ENCODE measurements at places on chromosomes 12 and 14.

- no peak for DNase-seq
Observed at GRCh38 chr12:53538209-53538689, 31.0 kb upstream of the NPFF start.

DNA sequence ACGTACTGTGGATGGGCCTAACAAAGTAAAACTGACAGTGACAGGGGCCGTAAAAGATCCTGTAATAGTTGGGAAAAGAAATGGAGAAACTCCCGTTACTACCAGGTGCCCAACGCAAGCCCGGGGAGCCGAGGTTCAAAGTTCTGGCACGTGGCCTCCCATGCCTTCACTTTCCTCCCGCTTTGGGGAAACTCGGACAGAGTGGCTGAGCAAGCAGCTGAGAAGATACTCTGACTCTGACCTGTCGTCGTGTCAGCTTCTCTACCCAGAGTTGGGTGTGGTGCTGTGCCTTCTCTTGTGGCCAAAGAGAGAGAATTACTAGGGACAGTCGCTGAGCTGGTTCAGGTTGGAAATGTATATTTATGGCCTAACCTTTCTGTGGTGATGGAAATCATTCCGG, 1.7 kb downstream of the B4GALNT3 start:
- no peak for DNase-seq

DNA sequence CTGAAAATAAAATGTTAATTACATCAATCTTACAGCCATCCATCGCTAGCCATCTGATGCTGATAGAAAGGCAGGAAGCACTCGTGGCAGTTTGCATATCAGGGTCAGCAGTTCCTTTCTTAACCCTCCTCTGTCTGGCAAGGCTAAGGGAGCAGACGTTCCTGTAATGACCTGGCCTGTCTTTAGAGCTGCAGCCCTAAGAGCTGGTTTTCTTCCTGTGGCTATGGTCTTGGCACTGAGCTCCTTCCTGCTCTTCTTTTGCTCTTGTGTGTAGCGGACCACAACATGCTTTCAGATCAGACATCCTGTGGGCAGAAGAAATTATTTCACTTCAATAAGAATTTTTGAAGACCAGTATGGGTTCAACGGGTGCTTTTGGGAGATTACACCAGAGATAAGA, 170.4 kb downstream of the DAD1 start:
- no peak for DNase-seq

DNA sequence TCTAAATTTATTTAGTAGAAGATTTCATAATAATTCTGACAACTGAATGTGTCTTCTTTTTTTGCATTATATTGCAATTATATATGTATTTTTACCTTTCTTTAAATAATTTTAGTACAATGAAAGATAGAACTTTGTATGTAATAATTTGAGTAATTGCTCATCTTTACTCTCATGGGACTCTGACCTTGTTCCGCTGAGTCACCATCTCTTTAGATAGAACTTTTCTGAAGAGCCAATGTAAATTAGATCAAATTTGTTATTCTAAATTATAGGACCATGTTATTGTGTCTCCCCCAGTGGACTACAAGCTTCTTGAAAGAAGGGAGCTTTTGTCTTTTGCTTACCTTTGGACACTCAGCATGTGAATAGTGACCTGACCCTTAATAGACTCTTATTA, 96.1 kb downstream of the TRHDE start:
- no peak for DNase-seq

- DNase-seq = no peak
Observed at GRCh38 chr14:75648066-75648838, 12.4 kb downstream of the ERG28 start.

GRCh38 chr12:15446807-15447206, 124.5 kb downstream of the PTPRO start:
- DNase-seq = no peak

DNA sequence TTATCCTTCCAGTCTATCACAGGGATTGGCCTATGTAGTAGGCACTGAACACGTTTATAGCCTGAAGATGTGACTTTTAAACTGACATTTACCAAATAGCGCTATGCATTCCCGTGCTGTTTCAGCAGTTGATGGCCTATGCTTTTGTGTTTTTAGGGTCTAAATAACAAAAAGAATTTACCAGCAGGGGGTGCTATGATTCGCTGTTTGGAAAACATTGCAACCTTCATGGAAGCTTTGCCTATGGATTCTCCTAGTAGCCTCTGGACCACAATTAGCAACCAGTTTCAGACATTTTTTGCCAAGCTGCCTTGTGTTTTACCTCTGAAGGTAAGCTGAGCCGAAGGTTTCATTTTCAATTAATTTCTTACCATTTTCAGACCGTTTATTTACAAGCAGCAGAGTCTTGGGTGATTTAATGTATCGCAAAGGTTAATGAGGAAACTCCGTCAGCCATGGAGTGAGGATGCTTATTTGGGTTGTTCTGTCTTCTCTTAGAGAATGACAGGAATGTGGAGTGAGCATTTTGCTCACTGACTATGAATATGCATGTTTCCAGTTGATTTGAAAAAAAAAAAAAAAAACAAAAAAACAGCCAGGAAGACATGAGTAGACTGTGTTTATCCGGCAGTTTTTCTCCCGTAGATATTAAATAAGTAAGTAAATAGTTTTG, 133.1 kb downstream of the PRIMA1 start:
- DNase-seq = no peak

DNA sequence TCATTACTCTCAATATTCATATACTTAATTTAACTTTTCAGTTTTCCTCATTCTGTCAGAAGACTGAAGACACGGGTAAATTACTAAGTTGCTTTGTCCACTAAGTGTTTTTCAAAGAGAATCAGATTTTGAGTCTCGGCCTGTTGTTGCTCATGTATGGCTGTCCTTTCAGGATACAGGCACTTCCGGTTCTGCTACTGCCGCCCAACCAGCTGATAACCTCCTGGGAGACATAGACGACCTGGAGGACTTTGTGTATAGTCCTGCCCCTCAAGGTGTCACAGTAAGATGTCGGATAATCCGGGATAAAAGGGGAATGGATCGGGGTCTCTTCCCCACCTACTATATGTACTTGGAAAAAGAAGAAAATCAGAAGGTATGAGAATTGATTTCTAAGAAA, 28.3 kb upstream of the TEAD4 start:
- no peak for DNase-seq

- DNase-seq = no peak
Observed at GRCh38 chr14:82604819-82605218, 1071.2 kb upstream of the SEL1L start.

- DNase-seq = no peak
Observed at GRCh38 chr12:91975891-91976290, 169.8 kb downstream of the BTG1 start.

- DNase-seq = no peak
Observed at GRCh38 chr12:98828802-98829600, 183.9 kb downstream of the APAF1 start.

DNA sequence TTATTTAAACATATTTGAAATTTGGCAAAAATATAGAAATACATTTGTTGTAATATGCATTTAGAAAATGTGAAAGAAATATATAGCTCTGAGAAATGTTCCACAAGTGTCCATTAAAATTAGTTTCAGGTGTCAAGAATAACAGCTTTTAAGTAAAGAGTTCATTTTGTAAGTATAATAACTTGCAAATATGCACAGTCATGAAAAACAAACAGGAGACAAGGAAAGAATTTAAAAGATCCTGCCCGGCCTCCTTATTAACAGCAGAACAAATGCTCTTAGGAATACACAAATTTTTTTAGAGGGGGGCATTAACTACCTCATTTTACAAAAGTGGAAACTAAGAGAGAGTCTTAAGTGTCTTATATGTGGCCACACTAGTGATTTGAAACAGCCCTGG, 77.7 kb upstream of the DBX2 start:
- no peak for DNase-seq

DNA sequence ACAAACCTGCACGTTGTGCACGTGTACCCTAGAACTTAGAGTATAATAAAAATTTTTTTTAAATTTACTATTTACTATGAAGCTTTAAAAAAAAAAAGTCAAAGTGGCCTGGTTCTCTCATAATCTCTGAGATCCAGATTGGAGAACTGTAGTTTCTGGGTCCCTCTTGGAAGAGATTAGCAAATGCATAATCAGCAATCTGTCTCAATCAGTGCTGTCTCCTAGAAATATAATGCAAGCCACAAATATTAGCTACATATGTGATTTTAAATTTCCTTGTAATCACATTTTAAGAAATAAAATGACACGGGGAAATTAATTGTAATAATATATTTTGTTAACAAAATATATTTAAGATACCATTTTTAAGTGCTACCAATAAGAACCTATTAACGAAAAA, 32.3 kb downstream of the RALGAPA1 start:
- no peak for DNase-seq

DNA sequence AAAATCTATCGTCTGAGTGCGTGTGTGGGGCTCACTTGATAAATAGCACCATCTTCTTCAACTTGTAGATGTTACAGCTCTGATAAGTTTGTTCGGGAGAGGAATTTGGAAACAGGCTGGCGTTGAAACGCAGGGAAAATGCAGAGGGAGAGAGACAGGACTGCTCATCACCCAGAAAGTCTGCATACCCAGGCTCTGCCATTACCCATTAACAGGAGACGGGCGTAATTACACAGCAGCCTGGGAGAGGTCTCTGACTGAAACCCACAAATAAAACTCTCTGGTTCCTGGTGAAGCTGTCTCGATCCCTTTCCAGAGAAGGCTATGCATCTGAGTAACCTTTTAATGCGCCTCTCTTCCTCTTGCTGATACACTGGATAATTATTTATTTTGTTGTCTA, 547.3 kb downstream of the BCL11B start:
- no peak for DNase-seq

DNA sequence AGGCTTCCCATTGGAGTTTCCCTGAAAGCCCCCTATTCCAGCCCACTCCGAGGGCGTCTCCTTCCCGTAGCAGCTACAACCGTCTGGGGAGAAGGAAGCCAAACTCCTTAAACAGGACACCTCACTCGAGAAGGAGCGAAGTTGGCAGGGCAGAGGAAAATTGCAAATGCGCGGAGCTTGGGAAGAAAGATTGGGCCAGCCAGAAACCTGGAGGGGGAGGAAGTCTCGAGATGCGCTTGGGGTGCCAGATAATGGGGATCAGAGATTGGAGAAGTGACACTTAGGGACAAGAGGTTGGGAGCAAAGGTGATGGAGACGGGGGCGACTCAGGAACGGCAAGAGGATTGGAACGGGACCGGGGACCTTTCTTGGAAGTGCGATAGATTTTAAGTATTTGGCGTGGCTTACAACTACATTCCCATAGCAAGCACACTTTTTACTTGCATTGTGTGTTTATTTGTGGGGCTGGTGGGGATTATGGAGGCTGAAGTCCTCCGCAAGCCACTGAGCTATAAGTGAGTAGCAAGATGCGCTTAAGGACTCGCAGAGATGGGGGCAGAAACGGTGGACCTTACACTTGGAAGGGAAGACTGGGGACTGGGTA, 926 bp downstream of the HRK start:
- no peak for DNase-seq

DNA sequence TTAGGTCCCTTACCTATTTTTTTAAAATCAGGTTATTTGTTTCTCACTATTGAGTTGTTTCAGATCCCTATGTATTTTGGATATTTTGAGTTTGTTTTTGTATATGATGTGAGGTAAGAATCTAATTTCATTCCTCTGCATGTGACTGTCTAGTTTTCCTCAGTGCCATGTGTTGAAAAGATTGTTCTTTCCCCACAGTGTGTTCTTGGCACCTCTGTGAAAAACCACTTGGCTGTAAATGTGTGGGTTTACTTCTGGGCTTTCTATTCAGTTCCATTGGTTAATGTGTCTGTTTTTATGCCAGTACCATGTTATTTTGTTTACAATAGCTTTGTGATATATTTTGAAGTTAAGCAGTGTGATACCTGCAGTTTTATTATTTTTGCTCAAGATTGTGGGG, 1516.4 kb downstream of the AACS start:
- no peak for DNase-seq

DNA sequence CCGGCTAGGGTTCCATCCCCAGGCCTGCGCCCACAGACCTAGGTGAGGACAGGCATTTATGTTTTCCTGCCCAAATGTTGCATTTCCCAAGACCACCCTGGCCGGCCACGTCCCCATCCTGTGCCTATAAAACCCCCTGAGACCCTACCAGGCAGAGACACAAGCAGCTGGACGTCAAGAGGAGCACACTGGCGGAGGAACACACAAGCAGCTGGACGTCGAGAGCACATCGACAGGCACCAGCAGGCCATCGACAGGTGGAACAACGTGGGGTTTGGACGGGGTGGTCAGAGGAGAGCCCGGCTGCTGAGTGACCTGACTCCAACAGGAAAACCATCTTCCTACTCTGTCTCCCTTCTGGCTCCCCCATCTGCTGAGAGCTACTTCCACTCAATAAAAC, 19.6 kb upstream of the LDHB start:
- DNase-seq = no peak

DNA sequence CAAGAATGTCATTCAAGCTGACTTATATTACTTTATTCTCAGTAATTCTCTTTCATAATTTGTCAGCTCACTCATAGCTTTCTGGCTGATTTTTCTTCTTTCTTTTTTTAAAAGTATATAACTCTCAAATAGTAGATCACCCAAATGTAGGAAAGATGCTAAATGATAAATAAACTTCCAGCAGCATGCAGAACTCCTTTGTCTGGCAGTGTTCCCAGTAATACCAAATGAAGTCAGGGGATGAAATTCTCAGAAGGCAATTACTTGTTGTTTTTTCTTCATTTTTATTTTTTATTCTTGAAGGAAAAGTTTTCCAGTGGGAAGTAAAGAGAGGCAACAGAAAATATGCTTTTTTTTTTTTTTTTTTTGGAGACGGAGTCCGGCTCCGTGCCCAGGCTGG, 133.3 kb upstream of the SLCO1C1 start:
- DNase-seq = no peak

- no peak for DNase-seq
Observed at GRCh38 chr12:123761841-123762714, at the start of gene DNAH10. DNAH10 (plus strand) TSS chr12:123762301; CDS start chr12:123762337, 36 bp downstream.

DNA sequence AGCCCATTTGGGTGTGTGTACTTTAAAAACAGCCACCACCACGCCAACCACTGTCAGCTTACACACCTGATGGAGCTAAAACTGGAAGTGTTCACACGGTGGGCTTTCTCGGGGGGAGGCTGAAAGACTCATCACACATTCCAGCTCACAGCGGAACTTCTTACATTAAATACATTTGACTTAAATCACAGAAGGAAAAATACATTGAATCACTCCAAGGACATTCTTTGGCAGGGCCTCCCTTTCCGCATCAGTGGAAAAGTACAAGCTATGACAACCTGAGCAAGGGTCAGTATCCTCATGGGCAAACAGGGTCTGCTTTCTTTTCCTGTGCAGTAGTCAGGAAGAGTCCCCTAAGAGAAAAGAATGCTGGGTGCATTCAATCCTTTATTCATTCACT, 31.0 kb upstream of the TC2N start:
- no peak for DNase-seq

GRCh38 chr12:1013618-1014489, 22.8 kb downstream of the ERC1 start:
- no peak for DNase-seq
